ENCODE measurements at places on chromosomes 7 and 10.

DNA sequence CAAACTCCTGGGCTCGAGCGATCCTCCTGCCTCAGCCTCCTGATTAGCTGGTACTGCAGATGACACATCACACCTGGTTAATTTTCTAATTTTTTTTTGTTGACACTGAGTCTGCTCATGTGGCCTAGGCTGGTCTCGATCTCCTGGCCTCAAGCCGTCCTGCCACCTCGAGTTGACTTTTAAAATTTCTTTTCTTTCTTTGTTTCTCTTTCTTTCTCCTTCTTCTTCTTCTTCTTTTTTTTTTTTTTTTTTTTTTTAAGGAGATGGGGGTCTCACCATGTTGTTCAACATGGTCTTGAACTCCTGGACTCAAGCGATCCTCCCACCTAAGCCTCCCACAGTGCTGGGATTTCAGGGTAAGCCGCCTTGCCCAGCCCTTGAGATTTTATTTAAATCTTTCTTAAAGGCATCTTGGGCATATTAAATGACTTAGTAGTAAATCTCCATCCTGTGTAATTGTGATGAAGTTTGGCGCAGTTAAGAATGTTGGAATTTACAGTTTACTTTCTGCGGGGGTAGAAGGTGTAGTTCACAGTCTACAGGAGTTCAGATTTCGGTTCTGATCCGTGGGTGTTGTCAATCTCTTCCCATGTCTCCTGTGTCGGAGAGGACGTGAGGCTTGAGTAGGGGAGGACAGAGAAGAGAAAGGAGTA lies 1.0 kb upstream of the ITGA8 start:
- no peak for DNase-seq

GRCh38 chr10:66746711-66747110 lies 179.1 kb upstream of the LRRTM3 start:
- no peak for DNase-seq

DNA sequence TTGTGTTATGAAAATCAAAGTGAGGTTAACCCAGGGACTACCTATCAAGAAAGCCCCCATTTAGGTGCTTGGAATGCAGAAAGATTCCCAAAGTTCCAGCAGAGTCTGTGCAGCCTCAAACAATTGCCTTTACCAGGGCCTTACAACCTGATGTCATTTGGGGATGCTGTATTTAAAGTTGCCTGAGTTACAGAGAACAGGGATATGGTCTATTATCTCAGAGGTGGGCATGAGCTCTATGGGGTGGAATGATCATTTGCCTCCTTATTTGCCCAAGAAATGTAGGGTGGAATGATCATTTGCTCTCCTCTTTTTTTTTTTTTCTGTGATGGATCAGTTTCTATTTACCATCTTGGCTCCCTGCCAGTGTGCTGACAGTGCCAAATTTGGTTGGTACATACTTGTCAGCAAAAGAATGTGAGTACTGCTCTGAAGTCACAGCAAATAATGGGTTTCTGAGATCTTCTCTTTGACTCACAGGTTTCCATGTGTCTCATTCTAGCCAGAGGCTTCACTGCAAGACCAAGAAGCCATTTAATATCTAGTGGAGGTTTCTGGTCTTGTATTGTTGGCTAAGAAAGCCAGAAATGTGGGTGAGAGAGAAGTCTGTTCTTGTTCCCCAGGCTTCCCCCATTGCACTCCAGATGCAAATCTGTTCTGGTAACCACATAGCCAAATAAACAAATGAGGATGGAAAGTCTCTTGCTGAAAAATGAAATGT lies 45.5 kb upstream of the ZNRF2 start:
- DNase-seq = no peak

DNA sequence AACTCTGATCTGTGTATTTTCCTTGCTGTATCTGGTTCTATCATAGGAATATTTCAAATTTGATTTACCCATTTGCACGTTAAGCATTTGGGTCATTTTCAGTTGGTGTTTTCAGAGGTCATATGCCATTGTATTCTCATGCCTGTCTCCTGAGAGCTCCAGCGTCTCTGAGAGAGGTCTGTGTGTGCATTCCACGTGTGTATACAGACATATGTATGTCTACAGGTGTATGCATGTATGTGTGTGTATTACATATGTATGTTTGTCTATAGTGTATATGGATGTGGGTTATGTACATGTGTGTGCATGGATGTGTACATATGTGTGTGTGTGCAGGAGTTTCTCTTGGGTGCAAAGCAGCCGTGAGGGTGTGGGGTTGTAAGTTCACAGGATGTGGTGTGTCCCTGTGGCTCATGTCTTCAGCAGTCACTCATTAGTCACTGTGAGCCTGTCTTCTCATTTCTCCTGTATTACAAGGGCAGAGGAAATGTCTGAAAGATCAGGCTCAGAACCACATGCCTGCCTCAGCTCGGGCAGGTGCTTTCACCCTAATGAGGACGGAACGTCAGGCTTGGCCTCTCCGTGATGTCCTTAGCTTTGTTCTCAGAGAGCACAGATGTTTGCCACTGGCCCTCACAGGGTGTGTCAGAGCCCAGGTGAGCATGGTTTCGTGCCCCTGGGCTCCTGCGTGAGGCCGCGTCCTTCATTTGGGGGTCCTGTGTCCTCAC lies 101.6 kb downstream of the NKX6-2 start:
- DNase-seq = no peak

DNA sequence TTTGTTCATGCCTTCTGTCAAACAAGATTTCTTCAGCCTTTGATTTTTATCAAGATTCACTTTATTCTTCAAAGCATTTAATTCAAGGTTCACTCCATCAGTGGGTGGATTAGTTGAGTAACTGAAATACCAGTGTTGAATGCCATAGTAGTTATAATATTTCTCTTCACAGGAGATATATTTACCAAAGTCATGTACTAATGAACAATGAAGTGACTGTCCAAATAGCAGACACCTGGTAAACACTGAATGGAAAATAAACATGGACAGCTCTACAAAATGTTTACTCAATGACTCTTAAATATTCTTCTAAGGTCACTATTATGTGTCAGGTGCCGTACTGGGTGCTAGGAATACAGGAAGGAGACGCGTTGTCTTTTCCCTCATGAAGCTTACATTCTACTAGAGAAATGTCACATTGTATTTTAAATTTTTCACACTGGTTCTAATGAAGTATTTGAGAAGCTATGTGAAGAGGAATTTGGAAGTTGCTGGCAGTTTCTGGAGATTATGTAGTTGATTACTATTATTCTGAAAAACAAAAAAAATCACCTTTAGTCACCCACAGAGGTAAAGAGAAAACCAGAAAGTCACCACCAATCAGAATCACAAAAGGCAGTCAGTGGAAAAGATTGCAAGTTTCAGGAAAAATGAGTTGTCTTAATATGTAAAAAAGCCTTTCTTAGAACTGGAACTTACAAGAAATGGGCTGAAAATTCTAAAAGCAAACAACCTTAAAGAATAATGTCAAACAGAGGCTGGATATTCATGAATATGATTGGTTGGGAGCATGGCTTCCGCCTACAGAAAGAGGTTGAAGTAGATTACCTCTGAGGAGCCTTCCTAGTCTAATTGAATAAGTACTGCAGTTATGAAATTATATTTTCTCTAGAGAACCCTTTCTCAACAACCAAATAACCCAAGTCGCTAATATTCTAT lies 84.5 kb downstream of the RTKN2 start:
- no peak for DNase-seq

DNA sequence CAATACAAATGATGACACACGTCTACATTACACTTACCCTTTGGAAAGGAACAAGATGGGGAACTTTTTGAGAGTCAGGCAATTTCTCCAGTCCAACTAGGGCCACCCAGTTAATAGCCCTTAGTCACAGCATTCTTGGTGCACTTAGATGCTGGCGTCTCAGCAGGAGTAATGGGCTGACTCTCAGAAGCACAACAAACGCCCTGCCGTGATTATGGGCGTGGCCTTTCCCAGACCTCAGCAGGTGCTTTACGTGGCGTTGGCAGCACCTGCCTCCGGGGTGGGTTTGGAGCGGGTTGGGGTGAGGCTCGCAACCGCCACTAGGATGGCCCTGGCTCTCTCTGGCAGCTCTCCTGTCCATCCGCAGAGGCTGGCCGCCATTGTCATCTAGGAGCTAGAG lies 147.6 kb upstream of the SHH start:
- no peak for DNase-seq

GRCh38 chr7:80014511-80014910 lies 120.1 kb upstream of the GNAI1 start:
- DNase-seq = no peak

DNA sequence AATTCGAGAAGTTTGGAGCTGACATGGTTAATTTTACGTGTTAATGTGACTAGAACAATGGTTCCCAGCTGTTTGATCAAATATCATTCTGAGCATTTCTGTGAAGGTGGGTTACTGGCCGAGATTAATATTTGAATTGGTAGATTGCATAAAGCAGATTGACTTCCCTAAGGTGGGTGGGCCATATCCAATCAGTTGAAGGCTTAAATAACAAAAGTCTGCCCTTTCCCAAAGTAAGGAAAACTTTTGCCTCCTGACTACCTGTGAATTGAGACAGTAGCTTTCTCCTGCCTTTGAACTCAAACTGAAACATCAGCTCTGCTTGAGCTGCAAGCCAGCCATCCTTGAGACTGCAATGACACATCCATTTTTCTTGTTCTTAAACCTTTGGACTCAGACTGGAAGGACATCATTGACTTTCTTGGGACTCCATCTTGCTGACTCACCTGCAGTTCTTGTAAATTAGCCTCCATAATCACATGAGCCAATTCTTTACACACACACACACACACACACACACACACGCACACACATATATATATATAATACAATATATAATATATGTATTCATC lies 63.1 kb upstream of the LRRTM3 start:
- DNase-seq = no peak

- DNase-seq = no peak
Observed at GRCh38 chr7:2566890-2567678, 8.3 kb downstream of the IQCE start.

DNA sequence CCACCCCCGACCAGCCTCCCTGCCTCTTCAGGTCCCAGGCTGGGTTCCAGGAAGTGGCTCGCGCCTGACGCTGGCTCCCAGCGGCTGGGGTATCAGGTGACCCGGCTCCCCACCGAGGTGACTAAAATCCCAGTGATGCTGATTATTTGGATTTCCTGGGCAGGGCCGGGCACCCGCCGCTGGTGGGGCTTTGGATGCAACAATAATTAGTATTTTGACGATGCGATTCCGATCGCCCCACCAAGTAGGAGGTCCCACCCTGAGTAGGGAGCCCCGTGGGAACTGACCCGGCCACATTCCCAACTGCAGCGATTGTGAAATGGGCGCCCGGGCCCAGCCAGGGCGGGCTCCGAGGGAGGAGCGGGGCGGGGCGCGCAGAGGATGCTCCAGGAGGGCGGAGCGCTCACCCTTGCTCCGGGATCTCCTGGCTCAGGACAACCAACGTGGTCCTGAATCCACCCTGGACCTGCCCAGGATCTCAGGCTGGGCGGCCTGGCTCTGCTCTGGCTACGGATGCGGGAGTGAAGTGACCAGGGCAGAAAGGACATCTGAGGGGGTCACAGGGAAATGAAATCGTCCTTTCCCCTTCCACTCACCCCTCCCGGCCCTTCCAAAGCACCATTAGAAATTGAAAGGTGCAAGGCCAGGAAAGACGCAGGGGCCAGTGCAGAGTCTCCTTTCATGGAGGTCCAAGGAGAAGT lies 32.6 kb downstream of the DUSP5 start:
- DNase-seq = no peak

DNA sequence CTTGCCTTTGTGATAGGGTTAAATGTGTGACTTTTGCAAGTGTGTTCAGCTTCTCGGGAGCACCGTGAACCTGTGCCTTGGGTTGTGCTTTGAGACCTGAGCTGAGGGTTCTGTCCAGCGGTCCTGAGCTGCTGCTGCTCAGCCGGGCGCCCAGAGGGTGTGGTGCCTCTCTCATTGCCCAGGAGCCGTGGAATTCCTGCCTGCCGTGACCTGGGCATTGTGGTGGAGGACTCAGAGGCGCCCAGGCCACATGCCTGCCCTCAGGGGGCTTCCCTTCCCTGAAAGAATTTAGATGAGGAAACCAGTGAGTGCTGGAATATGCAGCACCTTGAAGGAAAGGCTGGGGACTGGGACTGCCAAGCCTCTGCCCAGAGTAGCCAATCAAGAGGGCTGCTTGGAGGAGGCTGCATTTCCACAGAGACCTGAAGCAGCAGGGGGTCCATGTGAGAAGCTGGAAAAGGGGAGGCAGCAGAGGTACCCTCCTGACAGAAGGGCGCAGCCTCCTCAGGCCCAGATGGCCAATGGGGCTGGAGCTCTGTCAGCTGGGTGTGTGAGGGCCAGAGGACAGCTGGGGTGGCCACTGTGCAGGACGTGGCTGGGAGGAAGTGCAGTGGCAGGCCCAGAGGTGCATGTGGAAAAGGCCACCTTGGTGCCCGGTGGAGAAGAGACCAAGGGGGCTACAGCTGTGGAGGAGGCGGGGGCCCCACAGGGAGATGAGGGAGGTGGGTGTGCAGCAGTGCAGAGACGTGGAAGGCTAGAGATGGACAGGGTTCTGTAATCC lies 107.3 kb downstream of the NKX6-2 start:
- no peak for DNase-seq

DNA sequence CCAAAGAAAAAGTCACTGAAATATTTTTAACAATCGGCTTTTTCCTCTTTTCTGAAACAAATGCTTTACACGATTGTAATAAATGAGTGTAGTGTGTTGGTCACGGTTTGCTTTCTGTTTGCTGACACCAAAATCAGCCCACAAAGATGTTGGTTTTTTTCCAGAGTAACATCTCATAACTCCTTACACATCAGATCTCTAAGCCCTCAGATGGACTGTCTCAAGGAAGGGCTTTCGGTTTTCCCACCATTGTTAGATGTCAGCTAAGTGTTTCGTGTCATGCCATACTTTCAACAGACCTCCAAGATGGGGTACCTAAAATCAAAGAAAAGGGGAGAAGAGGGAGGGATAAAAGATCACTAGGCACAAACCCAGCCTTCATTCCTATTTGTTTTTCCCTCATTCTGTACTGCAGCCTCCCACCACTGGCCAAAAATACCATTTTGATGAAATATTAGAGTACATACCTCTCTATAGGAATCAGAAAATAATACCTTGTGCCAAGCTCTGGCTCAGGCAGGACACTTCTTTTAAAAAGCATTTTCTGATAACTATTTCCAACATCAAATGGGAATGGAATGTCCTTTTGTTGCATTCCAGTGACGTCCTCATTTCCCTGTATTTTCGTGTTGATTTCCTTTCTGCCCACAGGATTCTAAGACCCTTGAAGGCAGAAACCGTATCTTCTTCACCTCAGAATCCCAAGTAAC lies 159.1 kb downstream of the DGKI start:
- no peak for DNase-seq

GRCh38 chr7:51590746-51591145 lies 274.1 kb upstream of the COBL start:
- DNase-seq = no peak

DNA sequence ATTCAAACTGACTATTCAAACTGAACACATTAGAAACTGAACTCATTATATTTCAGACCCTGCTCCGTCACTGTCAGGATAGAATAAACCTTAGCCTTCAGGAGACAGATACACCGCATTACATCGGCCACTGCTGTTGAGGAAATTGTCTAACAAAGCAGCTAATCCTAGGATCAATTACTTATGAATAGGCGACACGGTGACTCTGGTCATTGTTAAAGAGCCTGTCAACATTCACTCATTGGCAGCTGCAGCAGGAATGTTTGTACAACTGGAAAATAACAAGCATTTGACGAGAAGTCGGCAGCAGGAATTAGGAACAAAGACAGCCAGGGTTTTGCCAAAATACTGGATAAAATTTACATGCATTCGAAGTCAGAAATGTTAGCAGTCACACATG lies 112.0 kb upstream of the MKX start:
- DNase-seq = no peak

All from stimulated activated CD8-positive, alpha-beta memory T cell treated with anti-CD3 and anti-CD28 coated beads, Interleukin-4, amount 100 ng/mL, for 1 hour (primary cell).